Choroid plexus epithelial cell (primary cell): ENCODE measurements at places on chromosomes 4 and X.

- no peak for DNase-seq
These were observed 32.2 kb downstream of the COPS4 start for GRCh38 chr4:83067058-83067639.

GRCh38 chrX:44765556-44765955, 78.3 kb upstream of the DUSP21 start:
- DNase-seq: peak; percentile 63

GRCh38 chr4:41918278-41918677, 17.0 kb upstream of the TMEM33 start:
- DNase-seq: no peak

- no peak for DNase-seq
These were observed 1603.0 kb upstream of the TENM3 start for GRCh38 chr4:180640193-180640592.

GRCh38 chr4:107423677-107424405, 296.2 kb downstream of the PAPSS1 start:
- DNase-seq: no peak

- no peak for DNase-seq
These were observed 57.6 kb upstream of the GALNT7 start for GRCh38 chr4:173111031-173111430.

- no peak for DNase-seq
These were observed 21.0 kb upstream of the IL13RA2 start for GRCh38 chrX:115038406-115038805.

GRCh38 chr4:36841583-36842326, 402.8 kb upstream of the NWD2 start:
- peak; percentile 2 for DNase-seq

DNA sequence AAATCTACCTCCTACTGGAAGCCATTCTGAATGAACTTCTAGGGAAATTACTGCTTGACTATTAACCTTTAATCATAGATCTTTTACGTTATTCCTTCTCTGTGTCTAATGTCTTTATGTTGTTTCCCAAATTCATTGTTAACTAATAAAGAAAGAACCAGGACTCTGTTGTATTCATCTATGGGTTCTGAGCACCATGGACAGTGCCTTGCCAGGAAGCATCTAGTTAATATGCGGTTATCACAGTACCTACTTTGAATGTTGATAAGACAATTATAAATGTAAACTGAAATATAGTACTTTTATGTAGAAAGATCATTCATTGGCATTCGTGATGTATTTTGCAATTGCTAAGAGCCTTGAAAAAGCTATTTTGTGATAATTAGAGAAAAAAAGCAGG, 23.8 kb downstream of the NWD2 start:
- no peak for DNase-seq

DNA sequence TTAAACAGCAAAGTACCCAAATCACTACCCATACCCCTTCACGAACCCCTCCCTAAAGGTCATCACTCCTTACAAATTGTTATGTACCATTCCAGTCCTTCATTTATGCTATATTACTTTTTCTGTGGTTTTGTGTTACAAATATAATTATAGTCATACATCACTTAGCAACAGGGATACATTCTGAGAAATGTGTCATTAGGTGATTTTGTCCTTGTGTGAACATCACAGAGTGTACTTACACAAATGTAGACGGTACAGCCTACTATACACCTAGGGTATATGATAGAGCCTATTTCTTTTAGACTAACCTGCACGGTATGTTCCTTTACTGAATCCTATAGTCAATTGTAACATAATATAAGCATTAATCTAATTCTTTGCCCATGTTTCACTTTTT, 61.9 kb downstream of the ASB9 start:
- no peak for DNase-seq

DNA sequence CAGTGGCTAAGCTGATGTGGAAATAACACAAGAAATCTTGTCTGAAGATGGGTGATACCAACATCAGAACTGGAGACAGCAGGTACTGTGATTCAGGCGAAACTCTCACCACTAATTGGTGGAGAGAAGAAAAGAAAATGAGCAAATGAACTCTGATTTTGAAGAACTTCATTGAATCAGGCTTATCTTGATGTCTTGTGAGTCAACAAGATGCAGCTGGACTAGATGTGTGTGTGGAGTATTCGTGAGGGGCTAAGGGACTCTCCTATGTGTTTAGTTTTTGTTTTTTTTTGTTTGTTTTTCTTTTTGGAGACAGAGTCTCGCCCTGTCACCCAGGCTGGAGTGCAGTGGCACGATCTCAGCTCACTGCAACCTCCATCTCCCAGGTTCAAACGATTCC, 131.6 kb downstream of the DHRSX start:
- DNase-seq: no peak

- peak; percentile 53 for DNase-seq
These were observed 32.5 kb upstream of the TLR2 start for GRCh38 chr4:153651587-153651986.

DNA sequence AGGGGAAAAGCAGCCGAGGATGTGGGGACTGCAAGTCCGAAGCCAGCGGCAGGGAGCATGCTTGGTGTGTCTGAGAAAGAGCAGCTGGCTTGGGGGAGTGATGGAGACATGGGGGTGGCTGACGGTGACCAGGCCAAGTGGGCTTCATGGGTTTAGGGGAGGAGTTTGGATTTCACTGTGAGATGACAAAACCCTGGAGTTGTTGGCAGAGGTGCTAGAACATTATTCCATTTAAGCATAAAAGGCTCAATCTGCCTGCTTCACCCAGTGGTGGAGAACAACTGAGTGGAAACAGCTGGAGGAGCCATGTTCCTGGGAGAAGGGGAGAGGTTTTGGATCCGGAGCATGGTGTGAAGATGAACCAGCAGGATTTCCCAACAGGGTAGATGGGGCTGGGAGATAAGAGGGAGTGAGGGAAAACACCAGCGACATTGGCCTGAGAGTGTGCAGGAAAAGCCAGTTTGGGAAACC, 318.0 kb upstream of the TAPT1 start:
- no peak for DNase-seq

DNA sequence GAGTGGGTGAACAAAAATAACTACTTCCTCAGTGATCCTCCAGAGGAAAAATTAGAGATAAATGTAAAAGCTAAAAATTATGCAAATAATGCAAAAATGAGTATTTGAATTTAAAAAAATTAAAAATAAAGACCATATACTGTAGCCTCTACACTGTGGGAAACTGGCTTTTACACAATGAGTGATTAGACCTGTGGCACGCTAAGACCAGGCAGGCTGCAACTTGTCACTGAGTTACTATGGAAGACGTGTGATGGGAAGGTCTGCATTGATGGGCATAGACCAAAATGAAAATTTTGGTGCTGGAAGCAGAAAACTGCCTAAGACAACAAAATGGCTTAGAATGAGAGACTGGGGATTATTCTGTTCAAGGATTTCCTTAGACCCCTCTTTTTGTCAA, 30.2 kb downstream of the BTC start:
- no peak for DNase-seq
